ENCODE measurements at places on chromosomes 16 and 17.

DNA sequence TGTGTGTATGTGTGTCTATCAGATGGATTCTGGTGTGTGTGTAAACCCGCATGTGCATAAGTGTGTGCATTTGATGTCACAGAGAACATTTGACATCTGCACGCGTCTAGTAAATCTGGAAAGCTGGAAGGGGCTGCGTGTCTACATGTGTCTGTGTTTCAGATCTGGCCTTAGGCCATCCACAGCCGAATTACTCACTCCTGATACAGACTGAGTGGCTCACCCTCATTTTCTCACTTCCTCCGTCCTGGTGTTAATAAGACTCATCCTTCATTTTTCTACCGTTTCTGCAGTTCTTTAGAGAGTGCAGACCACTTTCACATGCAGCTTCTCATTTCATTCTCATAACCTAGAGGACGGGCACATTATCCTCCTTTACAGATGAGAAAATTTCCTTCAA, 491.6 kb downstream of the CDH13 start:
- no peak for DNase-seq

GRCh38 chr17:1123921-1124715, 55.7 kb downstream of the ABR start:
- DNase-seq: no peak

- no peak for DNase-seq
Observed at GRCh38 chr16:1942047-1942809, 771 bp downstream of the MSRB1 start.

GRCh38 chr17:45270828-45271418, 9.0 kb upstream of the SPATA32 start:
- DNase-seq: no peak

All from cortex of kidney (tissue), 1 donor.